ENCODE measurements at places on chromosomes 5 and 9.
A peak's percentile ranks its signal among the peaks of the same experiment; 100 is the strongest.

DNA sequence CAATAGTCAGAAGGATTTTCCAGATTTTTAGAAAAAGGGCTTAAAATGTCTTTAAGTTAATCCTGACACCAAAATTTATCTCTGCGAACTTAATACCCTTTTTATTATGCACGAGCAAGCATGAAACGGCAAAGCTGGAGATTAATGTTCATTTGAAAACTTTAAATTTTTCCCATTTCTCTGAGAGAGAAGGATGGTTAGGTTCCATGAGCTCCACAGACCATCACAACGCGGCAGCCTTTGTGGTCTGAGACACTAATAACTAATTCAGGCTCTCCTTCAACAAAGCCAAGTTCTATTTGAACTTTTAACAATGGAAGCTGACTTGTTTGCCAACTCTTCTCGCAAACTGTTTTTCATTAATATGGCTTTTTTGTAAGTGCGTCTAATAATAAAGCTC lies 94.7 kb downstream of the MYO10 start:
- no peaks in the 10 kb centered on the region for H3K27me3 ChIP-seq
- no peaks in the 10 kb centered on the region for H3K36me3 ChIP-seq
- peaks cover 27% of the 10 kb centered on the region for H3K4me1 ChIP-seq
- H3K27ac ChIP-seq: no peak overlapping the region
- no peak overlapping the region for H3K4me3 ChIP-seq

GRCh38 chr9:33778700-33779351 lies 16.5 kb upstream of the PRSS3 start:
- no peaks in the 10 kb centered on the region for H3K27me3 ChIP-seq
- no peaks in the 10 kb centered on the region for H3K36me3 ChIP-seq
- DNase-seq: no peak
- H3K27ac ChIP-seq: no peak overlapping the region
- no peak overlapping the region for H3K4me3 ChIP-seq

GRCh38 chr9:122051351-122052321 lies 41.5 kb downstream of the TTLL11 start:
- H3K36me3 ChIP-seq: no peaks in the 10 kb centered on the region
- no peaks in the 10 kb centered on the region for H3K27me3 ChIP-seq
- H3K27ac ChIP-seq: no peak overlapping the region
- H3K4me1 ChIP-seq: no peaks in the 10 kb centered on the region
- no peak for DNase-seq

DNA sequence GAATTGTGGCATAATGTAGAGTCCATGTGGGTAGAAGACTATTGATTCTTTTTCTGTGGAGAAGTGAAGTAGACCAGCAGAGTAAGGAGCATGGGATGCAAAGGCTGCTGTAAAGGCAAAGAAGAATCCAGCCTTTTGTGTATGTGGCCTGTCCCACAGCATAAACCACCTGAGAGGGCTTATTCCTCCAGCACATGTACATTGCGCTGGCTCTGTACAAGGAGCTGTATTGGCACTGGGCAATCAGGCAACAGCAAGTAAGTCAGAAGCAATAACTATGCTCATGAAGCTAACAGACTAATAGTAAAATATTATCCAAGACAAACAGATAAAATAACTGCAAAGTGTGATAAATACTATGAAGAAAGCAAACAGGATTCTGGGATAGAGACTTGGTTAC lies 86.2 kb downstream of the LURAP1L start:
- no peak overlapping the region for H3K27ac ChIP-seq
- no peaks in the 10 kb centered on the region for H3K27me3 ChIP-seq
- peaks cover 7% of the 10 kb centered on the region for H3K4me1 ChIP-seq
- H3K4me3 ChIP-seq: no peak overlapping the region

DNA sequence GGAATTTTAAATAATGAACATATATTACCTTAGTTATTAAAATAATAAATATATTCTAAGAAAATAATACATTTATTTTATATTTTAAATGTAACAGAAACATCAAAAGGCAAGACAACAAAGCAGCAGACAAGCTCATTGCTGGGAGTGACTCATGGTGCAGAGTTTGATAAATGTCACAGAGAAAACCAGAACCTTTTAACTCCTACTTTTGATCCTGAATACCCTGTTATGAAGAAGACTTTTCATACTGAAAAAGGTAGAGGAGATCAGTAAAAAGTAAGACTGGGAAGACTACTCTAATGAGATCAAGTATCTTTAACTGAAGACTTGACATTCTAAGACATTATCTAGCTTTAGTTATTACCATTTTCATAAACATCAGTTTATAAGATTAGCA lies 99.0 kb upstream of the GNA14 start:
- no peak overlapping the region for H3K4me3 ChIP-seq
- no peaks in the 10 kb centered on the region for H3K27me3 ChIP-seq
- peaks cover 25% of the 10 kb centered on the region for H3K4me1 ChIP-seq
- DNase-seq: no peak

DNA sequence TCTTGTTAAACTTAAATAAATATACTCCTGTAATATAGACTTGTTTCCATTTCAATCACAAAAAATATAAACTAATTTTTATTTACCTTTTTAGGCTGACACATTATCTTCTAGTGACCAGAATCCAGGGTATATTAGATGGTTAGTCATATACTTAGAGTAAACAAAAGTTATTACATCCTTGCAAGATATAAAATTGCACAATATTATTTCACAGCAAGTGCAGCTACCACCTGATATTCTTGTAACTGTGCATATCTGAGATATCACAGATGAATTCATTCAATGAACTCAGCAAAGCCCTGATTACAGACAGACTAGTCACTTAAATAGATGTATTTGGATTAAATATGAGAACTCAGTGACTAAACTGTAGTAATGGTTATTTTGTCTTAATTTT lies 25.6 kb upstream of the ARRDC3 start:
- no peaks in the 10 kb centered on the region for H3K27me3 ChIP-seq
- no peak for DNase-seq
- no peak overlapping the region for H3K27ac ChIP-seq
- H3K4me1 ChIP-seq: no peaks in the 10 kb centered on the region

DNA sequence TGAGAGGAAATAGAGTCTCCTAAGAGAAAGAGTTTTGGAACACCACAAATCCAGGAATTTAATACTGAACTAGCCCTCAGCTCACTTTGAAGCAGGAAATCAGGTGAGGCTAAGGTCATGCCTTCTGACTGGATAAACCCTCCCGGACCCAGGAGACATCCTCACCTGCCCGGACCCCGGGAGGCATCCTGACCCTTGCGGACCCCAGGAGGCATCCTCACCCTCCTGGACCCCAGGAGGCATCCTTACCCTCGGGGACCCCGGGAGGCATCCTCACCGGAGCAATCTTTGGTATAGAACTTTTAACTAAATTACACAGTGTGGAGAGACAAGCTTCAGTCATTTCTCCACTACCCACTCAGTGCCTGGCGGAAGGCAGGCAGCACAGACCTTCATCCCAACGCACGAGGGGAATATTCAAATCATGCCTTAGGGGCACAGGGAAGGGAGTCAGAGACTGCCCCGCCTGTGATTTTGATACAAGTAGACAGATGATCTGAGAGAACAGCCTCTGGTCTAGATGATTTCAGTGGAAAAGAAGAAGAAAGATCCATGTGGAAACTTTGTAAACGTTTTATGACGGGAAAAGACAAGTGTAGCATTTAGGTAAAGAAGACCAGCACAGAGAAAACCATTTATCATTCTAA lies 21.3 kb downstream of the STXBP1 start:
- H3K27me3 ChIP-seq: no peaks in the 10 kb centered on the region
- H3K27ac ChIP-seq: no peak overlapping the region
- no peaks in the 10 kb centered on the region for H3K36me3 ChIP-seq
- DNase-seq: no peak

DNA sequence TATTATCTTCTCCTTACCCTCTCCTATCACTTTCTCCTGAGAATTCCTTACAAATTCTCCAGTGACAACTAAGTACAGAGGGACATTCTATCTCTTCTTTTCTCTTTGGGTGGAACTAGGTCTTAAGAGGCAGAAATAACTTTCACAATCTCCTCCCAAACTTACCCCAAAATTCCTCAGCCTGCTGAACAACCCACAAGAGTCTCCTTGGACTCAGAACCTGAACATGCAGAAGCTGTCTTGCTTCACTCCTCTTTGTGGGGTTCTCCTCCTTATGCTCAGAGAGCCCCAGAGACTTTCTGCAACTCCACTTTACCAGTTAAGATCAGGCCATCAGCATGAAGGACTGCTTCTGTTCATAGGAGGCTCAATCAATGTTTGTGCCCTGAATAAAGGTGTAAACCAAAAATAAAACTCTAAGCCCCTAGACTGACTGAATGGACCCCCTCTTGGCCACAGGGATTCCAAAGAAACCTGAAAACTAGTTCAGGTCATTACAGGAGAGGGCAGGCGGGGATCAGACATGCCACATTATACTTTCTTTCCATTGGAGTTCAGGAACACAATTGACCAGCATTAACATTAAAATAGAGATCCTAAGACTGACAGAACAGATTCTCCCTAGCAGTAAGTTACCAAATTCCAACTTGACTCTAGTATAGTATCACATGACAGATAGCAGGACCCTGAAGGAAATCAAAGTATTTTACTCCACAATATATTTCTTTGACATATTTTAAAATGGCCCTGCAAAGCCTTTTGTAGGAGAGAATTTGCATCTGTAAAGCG lies 179.7 kb upstream of the FBXL17 start:
- no peaks in the 10 kb centered on the region for H3K36me3 ChIP-seq
- peak overlapping the region; percentile 58 for H3K27ac ChIP-seq
- H3K27me3 ChIP-seq: no peaks in the 10 kb centered on the region
- no peaks in the 10 kb centered on the region for H3K4me1 ChIP-seq
- H3K4me3 ChIP-seq: no peak overlapping the region

- H3K4me1 ChIP-seq: no peaks in the 10 kb centered on the region
- H3K27ac ChIP-seq: no peak overlapping the region
- H3K36me3 ChIP-seq: no peaks in the 10 kb centered on the region
- DNase-seq: no peak
- H3K27me3 ChIP-seq: no peaks in the 10 kb centered on the region
- H3K4me3 ChIP-seq: no peak overlapping the region
Measured at GRCh38 chr9:137785704-137786161, 91.8 kb upstream of the CACNA1B start.

- no peak overlapping the region for H3K4me3 ChIP-seq
- H3K36me3 ChIP-seq: no peaks in the 10 kb centered on the region
- H3K27ac ChIP-seq: no peak overlapping the region
- H3K4me1 ChIP-seq: no peaks in the 10 kb centered on the region
- no peaks in the 10 kb centered on the region for H3K27me3 ChIP-seq
Measured at GRCh38 chr5:180380856-180381255, 27.7 kb upstream of the GFPT2 start.

DNA sequence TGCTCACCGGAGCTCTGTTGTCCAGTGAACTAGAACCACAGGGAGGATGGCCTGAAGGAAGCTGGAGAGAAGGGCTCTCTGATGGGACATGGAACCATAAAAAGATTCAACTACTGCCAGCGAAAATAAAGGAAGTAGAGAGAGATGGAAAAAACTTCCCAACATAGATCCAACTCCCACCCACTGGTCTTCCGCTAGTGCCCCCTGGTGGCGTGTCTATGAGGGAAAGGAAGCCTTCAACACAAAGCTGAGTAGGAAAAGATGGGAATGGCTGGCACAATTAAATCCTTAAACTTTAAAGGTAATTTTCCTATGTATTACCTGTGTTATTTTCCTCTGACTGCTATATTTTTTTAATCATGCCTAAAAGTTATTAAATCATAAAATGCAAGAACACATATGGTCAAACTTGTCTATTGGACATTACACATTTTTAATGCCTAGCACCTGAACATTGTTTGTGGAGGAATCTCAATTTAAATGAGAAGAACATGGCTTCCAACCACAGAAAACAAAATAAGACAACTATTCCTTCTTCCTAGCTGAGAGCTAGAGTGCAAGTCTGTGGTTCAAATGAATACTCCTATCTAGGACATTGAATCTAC lies 51.5 kb downstream of the CEP120 start:
- H3K27me3 ChIP-seq: no peaks in the 10 kb centered on the region
- DNase-seq: no peak
- no peaks in the 10 kb centered on the region for H3K4me1 ChIP-seq
- no peak overlapping the region for H3K4me3 ChIP-seq
- peaks cover 23% of the 10 kb centered on the region for H3K36me3 ChIP-seq
- H3K27ac ChIP-seq: no peak overlapping the region

GRCh38 chr5:92553326-92553725 lies 1027.7 kb downstream of the NR2F1-AS1 start:
- no peak overlapping the region for H3K27ac ChIP-seq
- H3K4me1 ChIP-seq: no peaks in the 10 kb centered on the region
- no peak overlapping the region for H3K4me3 ChIP-seq
- no peaks in the 10 kb centered on the region for H3K27me3 ChIP-seq
- DNase-seq: no peak

- no peak for DNase-seq
- no peaks in the 10 kb centered on the region for H3K27me3 ChIP-seq
Measured at GRCh38 chr9:133278161-133279114, 3.4 kb upstream of the ABO start.

DNA sequence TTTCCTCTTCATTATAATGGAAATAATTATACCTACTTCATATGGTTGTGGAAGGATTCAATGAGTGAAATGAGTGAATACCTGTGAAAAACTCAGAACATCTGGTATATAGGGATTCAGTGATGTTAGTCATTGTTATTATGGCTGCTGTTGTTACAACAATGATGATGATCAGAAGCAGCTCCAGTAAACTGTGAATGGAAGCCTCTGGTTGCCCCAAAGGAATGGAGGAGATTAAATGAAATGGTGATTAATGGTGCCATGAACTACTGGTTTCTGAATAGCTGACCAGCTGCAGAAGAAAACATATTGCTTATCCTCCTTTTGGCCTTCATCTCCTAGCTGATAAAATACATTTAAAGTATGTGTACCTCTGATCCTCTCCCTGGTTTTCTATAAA lies 372.0 kb downstream of the ARHGEF28 start:
- H3K36me3 ChIP-seq: no peaks in the 10 kb centered on the region
- H3K27ac ChIP-seq: no peak overlapping the region
- H3K4me1 ChIP-seq: no peaks in the 10 kb centered on the region
- no peak overlapping the region for H3K4me3 ChIP-seq

DNA sequence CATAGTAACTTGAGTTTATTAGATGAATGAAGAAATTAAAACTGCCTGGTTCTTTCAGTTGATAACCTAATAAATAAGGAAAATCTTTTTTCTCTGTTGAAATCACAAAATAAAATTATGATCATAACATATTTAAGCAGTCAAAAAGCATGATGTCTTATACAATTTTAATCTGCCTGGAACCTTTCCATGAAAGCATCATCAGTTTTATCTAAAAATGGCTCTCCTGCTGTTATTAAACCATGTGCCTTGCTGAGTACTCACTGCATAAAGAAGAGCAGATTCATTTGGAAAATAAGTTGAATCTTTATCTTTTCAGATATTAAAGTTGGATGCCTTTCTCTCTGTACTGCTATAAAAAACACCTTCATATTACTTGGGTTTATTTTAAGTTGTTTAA lies 148.8 kb downstream of the SLC24A2 start:
- H3K4me3 ChIP-seq: no peak overlapping the region
- H3K27ac ChIP-seq: no peak overlapping the region
- H3K4me1 ChIP-seq: no peaks in the 10 kb centered on the region
- H3K27me3 ChIP-seq: no peaks in the 10 kb centered on the region
- H3K36me3 ChIP-seq: no peaks in the 10 kb centered on the region

- no peak for DNase-seq
- peak within 1 kb of the TSS; percentile 89 for H3K27ac ChIP-seq
- H3K36me3 ChIP-seq: no peaks in the 10 kb centered on the region
Measured at GRCh38 chr9:127877566-127877998, at the start of gene AK1. TSS of gene AK1 (minus strand) at chr9:127877675. CDS start at chr9:127874617, 3,058 bp downstream.

All from vagina (tissue), 2 donors.